ENCODE measurements at places on chromosomes 5 and 9.

DNA sequence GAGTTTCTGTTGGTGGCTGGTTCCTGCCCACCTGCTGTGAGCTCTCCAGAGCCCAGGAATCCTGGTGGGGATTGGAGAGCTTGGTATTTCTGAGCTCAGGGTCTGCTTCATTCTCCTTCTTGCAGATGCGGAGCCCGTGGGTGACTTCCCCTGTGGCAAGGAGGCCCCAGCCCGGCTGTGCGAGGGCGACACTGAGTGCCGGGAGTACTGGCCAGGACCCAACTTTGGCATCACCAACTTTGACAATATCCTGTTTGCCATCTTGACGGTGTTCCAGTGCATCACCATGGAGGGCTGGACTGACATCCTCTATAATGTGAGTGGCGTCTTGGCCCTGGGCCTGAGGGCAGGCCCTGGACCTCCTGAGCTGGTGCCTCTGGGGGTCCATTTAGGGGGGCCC lies 39.5 kb downstream of the CACNA1B start:
- DNase-seq: no peak

- no peak for DNase-seq
Measured at GRCh38 chr5:112576298-112576925, 157.3 kb upstream of the EPB41L4A start.

- DNase-seq: peak; percentile 67
Measured at GRCh38 chr9:97598461-97599288, 34.5 kb downstream of the TSTD2 start.

GRCh38 chr5:32283061-32283460 lies 29.7 kb downstream of the MTMR12 start:
- no peak for DNase-seq

- no peak for DNase-seq
Measured at GRCh38 chr5:96194593-96194992, 232.9 kb upstream of the ELL2 start.

GRCh38 chr5:24899180-24899579 lies 254.4 kb upstream of the CDH10 start:
- DNase-seq: no peak

- DNase-seq: no peak
Measured at GRCh38 chr5:119398727-119399466, 43.1 kb downstream of the TNFAIP8 start.

- no peak for DNase-seq
Measured at GRCh38 chr5:83548581-83548980, 77.0 kb downstream of the VCAN start.

DNA sequence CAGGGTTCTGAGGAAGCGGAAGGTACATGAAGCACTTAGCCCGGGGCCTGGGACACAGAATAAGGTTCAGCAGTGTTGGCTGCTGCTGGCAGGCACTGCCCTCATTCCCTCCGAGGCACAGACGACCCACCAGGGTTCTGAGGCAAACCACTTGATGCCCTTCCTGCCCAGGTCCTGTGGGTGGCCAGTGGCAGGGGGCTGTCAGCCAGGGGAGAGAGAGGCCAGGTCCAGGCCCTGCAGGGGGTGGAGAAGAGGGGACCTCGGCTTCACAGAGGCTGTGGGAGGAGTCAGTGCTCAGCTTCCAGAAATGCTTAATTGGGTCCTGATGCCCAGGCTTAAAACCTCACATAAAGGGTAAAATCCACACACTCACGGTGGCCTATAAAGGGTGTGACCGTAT lies 4.4 kb upstream of the ZDHHC12 start:
- DNase-seq: no peak

All from iPS DF 19.7 (cell line).